Urinary bladder (tissue), 4 donors: ENCODE measurements at places on chromosomes 6 and 20. TPM values are rescaled to one million over a fixed set of nuclear protein-coding genes. Genes with fewer than 3 reads are reported as not detected.

- no peak for DNase-seq
These were observed 370.2 kb upstream of the SASH1 start for GRCh38 chr6:147972448-147972847.

DNA sequence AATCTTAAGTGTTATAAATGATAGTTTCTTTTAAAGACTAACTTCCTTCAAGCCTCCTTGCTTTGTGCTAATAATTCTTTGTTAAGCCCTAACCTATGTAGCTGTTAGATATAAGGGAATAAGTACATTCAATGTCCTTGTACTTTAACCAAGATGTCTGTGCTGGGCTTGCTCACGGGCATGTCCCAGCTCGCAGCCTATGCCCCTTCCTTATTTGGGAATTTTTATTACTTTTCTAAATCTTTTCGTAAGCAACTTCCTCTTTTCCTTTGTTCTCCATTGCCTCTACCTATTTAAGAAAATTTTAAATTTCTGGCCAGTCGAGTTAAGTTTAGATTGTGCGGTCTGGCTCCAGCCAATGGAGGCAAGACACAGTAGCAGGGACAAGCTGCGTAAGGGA lies 26.0 kb upstream of the CDK19 start:
- DNase-seq = no peak

GRCh38 chr6:19734519-19734918 lies 102.7 kb upstream of the ID4 start:
- no peak for DNase-seq

GRCh38 chr20:54131675-54132611 lies 41.8 kb downstream of the CYP24A1 start:
- DNase-seq = no peak

GRCh38 chr6:155889410-155889809 lies 433.8 kb upstream of the NOX3 start:
- DNase-seq = no peak

- DNase-seq = no peak
These were observed 162.2 kb downstream of the ADGRG6 start for GRCh38 chr6:142463988-142464387.

The NFKBIL1 gene
- 12.1 TPM for total RNA-seq
